B cell (primary cell): ENCODE measurements at places on chromosomes 3 and 15. TPM values are rescaled to one million over a fixed set of nuclear protein-coding genes. Genes with fewer than 3 reads are reported as not detected.
A peak's percentile ranks its signal among the peaks of the same experiment; 100 is the strongest.

DNA sequence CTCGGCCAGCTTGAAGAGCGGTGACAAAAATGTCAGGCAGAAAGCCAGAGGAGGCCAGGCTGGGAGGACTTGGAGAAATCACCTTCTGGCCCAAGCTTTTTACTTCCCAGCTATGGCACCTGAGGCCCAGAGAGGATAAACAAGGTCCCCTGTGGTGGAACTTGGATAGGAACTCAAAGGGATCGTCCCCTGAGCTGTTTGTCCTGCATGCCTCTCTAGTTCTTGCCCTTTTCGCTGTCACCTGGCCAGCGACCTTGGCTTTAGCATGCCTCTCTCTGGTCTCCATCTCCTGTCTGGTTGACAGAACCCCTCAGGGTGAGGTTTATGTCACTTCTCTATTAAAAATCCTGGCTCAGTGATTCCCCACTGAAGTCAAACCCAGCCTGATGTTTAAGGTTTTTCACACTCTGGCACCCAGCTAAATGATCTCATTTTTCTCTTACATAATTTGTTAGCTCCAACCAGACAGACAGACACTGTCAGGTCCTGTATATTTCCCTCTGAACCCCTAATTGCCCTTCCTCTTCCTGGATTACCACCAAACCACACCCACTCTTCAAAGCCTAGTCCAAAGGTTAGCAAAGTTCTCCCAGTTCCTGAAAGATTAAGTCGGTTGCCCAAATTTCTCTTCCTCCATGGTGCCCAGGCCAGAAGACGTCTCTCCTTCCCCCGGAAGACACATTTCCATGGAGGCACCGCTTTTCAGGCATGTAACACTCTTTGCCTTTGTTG, 169.1 kb downstream of the FAM43A start:
- H3K27me3 ChIP-seq = no peaks in the 10 kb centered on the region
- no peaks in the 10 kb centered on the region for H3K36me3 ChIP-seq
- H3K27ac ChIP-seq = no peak overlapping the region
- H3K4me1 ChIP-seq = no peaks in the 10 kb centered on the region

DNA sequence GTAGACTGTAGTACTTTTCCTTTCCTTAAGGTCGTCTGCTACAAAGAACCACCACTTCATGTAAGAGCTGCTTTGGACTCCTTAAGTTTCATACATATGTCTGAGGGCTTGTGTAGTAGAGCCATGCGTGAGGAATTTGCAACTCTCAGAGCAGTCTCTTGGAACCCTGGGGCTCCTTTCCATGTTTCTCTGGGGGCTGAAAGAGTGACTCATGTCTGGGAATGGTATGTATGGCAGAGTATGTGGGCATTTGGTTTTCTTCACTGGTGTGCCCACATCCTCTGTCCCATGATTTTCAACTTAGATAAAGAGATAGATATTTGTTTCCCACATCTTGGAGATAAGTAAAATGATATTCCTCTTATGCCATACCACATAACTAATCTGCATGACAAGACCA, 20.6 kb upstream of the RBM5 start:
- no peaks in the 10 kb centered on the region for H3K27me3 ChIP-seq
- H3K4me1 ChIP-seq = no peaks in the 10 kb centered on the region
- H3K36me3 ChIP-seq = peaks cover 36% of the 10 kb centered on the region
- no peak overlapping the region for H3K4me3 ChIP-seq

- no peaks in the 10 kb centered on the region for H3K27me3 ChIP-seq
- H3K4me3 ChIP-seq = no peak overlapping the region
- no peaks in the 10 kb centered on the region for H3K4me1 ChIP-seq
- no peak overlapping the region for H3K27ac ChIP-seq
These were observed 20.3 kb downstream of the PLSCR2 start for GRCh38 chr3:146449076-146449475.

DNA sequence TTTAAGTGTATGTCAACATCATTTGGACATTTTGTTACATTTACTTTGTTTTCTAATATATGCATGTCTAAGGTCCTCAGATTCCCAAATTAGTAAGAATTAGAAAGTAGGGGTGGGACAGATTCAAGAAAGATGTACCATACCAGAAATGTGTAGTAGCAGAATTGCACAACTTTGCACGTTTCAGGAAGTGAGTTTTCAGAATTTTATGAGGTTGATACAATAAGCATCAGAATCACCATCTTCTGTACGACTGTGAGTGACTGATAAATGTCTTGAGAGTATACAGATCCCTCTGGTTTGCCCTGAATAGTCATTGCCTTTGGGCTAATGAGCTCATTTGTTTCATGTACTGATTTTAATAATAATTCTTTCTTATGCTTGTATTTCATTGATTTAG, 9.3 kb downstream of the ARIH2 start:
- H3K27me3 ChIP-seq = no peaks in the 10 kb centered on the region
- no peak for DNase-seq
- H3K27ac ChIP-seq = no peak overlapping the region
- H3K4me1 ChIP-seq = peaks cover 5% of the 10 kb centered on the region
- H3K4me3 ChIP-seq = no peak overlapping the region
- H3K36me3 ChIP-seq = peaks cover 8% of the 10 kb centered on the region

GRCh38 chr3:13850161-13850945, 29.5 kb downstream of the WNT7A start:
- H3K27ac ChIP-seq = no peak overlapping the region
- no peaks in the 10 kb centered on the region for H3K36me3 ChIP-seq
- no peak overlapping the region for H3K4me3 ChIP-seq

- no peaks in the 10 kb centered on the region for H3K27me3 ChIP-seq
- H3K36me3 ChIP-seq = no peaks in the 10 kb centered on the region
- no peak overlapping the region for H3K4me3 ChIP-seq
- DNase-seq = no peak
- H3K4me1 ChIP-seq = no peaks in the 10 kb centered on the region
- H3K27ac ChIP-seq = no peak overlapping the region
These were observed 236.1 kb downstream of the ROBO1 start for GRCh38 chr3:79531566-79532295.

GRCh38 chr3:21795921-21796320, 44.9 kb upstream of the ZNF385D start:
- H3K4me3 ChIP-seq = no peak overlapping the region
- H3K36me3 ChIP-seq = no peaks in the 10 kb centered on the region
- no peak for DNase-seq
- H3K27ac ChIP-seq = no peak overlapping the region
- no peaks in the 10 kb centered on the region for H3K27me3 ChIP-seq

DNA sequence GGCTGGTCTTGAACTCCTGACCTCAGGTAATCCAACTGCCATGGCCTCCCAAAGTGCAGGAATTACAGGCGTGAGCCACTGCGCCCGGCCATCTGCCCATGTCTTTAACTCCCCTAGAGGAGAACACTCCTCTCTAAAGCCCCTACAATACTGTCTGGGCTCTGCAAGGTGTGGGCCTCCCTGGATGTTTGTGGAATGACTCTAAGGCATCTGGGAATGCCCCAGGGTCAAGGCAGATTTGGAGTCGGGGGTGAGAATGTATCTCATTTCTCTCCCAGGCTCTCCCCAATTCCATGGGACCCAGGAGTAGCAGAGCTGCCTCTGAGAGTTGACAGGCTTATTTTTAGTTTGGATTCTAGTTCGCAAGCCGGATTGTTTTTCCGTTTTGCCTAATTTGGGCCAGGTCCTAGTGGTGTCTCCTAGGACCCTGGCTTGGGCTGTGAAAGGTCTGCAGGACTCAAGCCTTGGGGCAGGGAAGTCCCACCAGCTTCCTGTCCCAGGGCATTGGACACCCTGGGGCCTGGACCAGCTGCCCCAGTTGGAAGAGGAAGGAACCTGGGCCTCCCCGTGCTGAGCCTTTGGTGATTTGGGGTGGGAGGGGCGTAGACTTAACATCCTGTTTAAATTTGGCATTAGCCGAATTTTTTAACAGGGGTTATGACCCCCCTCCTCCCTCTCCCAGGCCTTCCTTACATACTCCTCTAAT, 53.5 kb downstream of the MAGEF1 start:
- no peaks in the 10 kb centered on the region for H3K4me1 ChIP-seq
- no peaks in the 10 kb centered on the region for H3K27me3 ChIP-seq
- no peaks in the 10 kb centered on the region for H3K36me3 ChIP-seq
- H3K4me3 ChIP-seq = no peak overlapping the region

- H3K36me3 ChIP-seq = peaks cover 6% of the 10 kb centered on the region
- no peaks in the 10 kb centered on the region for H3K27me3 ChIP-seq
- no peak overlapping the region for H3K27ac ChIP-seq
- H3K4me3 ChIP-seq = no peak overlapping the region
- peak; percentile 45 for DNase-seq
- H3K4me1 ChIP-seq = peaks cover 44% of the 10 kb centered on the region
These were observed 68.7 kb downstream of the TRAK1 start for GRCh38 chr3:42159706-42160472.

DNA sequence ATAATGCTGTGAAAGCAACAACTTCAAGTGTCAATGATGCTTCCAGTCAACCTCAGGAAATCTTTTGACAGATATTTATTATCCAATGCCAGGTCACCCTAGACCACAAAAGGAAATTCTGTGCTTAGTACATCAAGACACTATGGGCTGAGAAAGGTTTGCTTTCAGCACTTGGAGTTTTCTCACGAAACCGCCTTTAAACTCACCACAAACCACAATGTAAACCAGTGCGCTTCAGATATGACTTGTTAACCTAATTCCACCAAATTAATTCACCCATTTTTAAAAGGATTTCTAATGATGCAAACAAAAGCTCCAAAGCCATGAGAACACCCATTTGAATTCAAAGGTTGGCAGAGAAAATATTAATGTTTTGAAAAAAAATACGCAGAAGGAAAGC, 292.9 kb upstream of the NR2F2 start:
- DNase-seq = no peak
- peaks cover 5% of the 10 kb centered on the region for H3K27me3 ChIP-seq
- peaks cover 1% of the 10 kb centered on the region for H3K4me1 ChIP-seq
- no peak overlapping the region for H3K4me3 ChIP-seq

DNA sequence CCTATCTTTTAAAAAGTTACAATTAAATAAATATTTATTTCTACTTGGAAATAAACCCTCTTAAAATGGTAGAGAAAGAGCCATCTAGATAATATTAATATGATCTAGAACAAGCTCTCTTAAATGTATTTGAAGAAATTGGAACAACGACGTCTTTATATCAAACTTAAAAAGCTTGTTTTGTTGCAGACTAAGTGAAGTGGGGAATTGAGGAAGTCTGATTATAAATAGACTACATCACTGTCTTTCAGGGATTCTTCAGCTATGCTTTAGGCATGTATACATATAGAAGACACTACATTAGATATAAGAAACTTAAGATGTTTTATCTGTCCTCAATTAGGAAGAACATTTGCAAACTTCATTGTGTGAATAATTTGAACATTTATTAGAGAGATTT, 1.8 kb downstream of the BCHE start:
- no peaks in the 10 kb centered on the region for H3K36me3 ChIP-seq
- DNase-seq = no peak
- no peak overlapping the region for H3K4me3 ChIP-seq
- H3K27ac ChIP-seq = no peak overlapping the region
- no peaks in the 10 kb centered on the region for H3K4me1 ChIP-seq

GRCh38 chr15:39511916-39512260, 69.0 kb upstream of the THBS1 start:
- no peak overlapping the region for H3K4me3 ChIP-seq
- no peak overlapping the region for H3K27ac ChIP-seq
- H3K4me1 ChIP-seq = no peaks in the 10 kb centered on the region
- no peaks in the 10 kb centered on the region for H3K27me3 ChIP-seq
- DNase-seq = no peak

GRCh38 chr3:63970631-63971475, 52.4 kb downstream of the PSMD6 start:
- H3K4me1 ChIP-seq = peaks cover 20% of the 10 kb centered on the region
- H3K4me3 ChIP-seq = no peak overlapping the region
- no peaks in the 10 kb centered on the region for H3K27me3 ChIP-seq
- no peak for DNase-seq
- peaks cover 11% of the 10 kb centered on the region for H3K36me3 ChIP-seq

GRCh38 chr15:77243135-77243534, 172.2 kb upstream of the TSPAN3 start:
- DNase-seq = no peak

DNA sequence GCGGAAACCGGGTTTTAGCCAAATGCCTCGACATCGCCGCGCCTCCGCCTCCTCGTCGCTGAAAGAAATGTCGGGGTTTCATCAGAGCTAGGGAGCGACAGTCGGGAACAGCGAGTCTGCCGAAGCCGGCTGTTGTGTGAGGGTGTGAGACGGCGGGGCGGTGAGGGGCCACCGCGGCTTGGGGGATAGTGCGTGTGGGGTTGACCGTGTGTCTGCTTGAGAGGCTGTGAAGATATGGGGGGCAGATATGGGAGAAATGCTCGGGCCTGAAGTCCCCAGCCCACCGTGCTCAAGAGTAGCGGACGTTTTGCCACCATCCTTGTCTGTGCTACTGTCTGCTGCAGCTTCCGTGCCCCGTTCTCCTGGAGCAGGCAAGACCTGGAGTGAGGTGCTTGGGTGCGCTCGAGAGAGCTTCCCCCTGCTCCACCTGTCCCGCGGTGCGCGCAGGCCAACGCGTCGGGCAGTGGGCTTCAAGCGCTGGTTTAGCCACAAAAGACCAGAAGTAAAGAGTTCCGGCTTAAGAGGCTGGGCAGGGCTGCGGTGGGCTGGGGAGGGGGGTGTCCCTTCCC, 716 bp upstream of the ISLR2 start:
- peaks cover 81% of the 10 kb centered on the region for H3K27me3 ChIP-seq
- H3K36me3 ChIP-seq = no peaks in the 10 kb centered on the region
- peaks cover 64% of the 10 kb centered on the region for H3K4me1 ChIP-seq
- no peak overlapping the region for H3K4me3 ChIP-seq
- peak; percentile 61 for DNase-seq
- H3K27ac ChIP-seq = no peak overlapping the region

GRCh38 chr3:13574798-13575451, 26.0 kb downstream of the FBLN2 start:
- H3K4me1 ChIP-seq = no peaks in the 10 kb centered on the region
- H3K27ac ChIP-seq = no peak overlapping the region
- no peak overlapping the region for H3K4me3 ChIP-seq
- H3K36me3 ChIP-seq = no peaks in the 10 kb centered on the region
- no peak for DNase-seq

DNA sequence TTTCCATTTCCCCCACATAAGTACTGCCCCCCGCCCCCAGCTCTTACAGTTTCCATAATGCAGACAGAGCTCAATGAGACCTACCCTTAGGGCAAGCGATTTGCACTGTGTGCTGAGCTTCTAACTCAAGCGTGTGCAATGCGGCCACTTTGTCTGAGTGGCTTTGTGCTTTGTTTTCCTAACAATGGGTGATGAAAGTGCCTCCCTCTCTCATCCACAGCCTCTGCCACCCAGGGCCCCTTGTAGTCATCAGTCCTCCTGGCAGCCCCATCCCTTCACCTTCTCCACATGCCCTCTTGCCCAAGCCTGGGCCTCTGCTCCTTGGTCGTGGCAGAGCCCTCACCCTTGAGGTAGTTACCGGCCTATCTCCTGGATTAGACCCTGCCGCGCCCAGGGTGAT, 17.2 kb downstream of the DAPK2 start:
- H3K36me3 ChIP-seq = no peaks in the 10 kb centered on the region
- H3K27ac ChIP-seq = no peak overlapping the region
- no peaks in the 10 kb centered on the region for H3K4me1 ChIP-seq
- no peak for DNase-seq
- no peaks in the 10 kb centered on the region for H3K27me3 ChIP-seq

Gene TSEN2
- 17.6 and 17.9 TPM in 2 replicates for total RNA-seq

Gene SOX2
- not detected in 2 replicates for total RNA-seq

Gene C3orf70
- total RNA-seq = not detected in 2 replicates

Gene RETNLB
- not detected in 2 replicates for total RNA-seq

Gene ITGA11
- not detected in 2 replicates for total RNA-seq

Gene CACNA2D2
- total RNA-seq = 0.85 and 1.2 TPM in 2 replicates

Gene ACKR4
- total RNA-seq = 0.15 TPM in 1 of 2 replicates, not detected in the other
